ENCODE measurements at places on chromosomes 1 and 21. TPM values are rescaled to one million over a fixed set of nuclear protein-coding genes. Genes with fewer than 3 reads are reported as not detected.

DNA sequence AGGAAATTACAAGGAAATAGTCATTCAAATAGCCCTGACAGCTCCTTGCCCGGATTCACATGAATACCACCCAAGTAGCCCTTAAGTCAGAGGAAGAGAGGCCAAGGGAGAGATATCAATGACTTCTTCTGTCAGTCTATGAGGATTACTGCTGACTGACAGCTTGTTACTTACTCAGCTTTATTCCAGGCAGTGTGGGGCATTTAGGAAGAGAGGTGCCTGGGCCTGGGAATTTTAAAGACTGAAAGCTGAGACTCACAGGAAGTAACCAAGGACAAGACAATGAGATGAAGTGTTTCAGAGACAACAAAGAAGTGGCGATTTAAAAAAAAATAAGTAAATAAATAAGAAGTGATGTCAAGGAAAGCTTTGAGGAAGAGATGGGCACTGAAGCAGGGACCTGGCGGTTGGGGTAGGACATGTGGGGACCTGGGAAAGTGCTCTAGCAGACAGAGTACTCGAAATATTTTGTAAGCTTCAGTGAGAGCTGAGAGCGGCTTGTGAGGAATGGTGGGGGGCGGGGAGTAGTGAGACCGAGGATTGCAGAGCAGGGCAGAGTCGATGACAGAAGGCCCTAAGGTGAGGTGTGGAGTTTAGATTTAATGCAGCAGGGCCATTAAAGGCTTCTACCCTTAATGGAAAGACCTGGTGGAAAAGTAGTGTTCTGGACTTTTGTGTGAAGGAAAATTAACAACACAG, 58.9 kb downstream of the ST3GAL3 start:
- H3K4me3 ChIP-seq: no peak overlapping the region
- peaks cover 84% of the 10 kb centered on the region for H3K4me1 ChIP-seq
- no peaks in the 10 kb centered on the region for H3K36me3 ChIP-seq
- peak; percentile 73 for DNase-seq

DNA sequence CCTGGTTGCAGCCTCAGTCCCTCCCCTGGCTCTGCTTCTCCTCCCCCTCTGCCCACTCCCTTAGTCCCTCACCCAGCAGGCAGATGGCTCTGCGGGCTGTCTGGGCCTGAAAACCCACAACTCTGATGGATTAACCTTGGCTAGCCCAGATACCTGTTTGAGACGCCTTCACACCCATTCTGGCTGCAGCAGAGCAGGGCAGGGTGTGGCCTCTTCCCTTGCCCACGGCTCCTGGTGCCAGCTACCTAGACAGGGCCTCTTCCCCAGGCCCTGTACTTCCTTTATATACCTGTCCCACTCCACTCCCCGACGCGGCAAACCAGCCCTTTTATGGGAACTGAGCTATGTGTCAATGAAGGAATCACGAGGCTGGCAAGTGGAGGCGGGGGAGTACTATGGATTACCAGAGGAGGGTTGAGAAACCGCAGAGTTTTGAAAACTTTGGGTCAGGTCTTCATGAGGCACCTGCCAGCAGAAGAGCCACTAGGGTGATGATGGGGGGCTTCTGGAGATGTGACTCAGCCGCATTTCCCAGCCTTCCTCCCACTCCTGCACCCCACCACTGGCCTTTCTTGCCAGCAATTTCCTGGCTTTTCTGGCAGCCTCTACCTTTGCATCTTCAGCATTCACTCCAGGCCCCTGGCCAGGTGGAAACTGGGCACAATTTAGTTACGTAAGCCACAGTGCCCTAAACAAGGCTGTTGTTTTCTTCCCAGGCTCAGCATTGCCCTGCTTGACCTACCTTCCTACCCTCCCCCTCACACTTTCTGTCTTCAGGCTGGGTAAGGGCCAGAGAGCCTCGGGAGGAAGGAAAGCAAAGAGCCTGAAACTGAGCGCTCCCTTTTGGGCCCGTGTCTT, at the start of gene CHI3L1:
Gene CHI3L1, minus strand, starts transcription at position 259 of the 858 bp plus-strand sequence. Its CDS starts 81 bp downstream, at position 178.
- H3K36me3 ChIP-seq: no peaks in the 10 kb centered on the region
- no peak within 1 kb of the TSS for H3K27ac ChIP-seq
- H3K4me3 ChIP-seq: no peak within 1 kb of the TSS
- no peak for DNase-seq
- H3K27me3 ChIP-seq: no peaks in the 10 kb centered on the region
- no peaks in the 10 kb centered on the region for H3K4me1 ChIP-seq

GRCh38 chr1:204979891-204980649, 62.9 kb upstream of the CNTN2 start:
- no peaks in the 10 kb centered on the region for H3K36me3 ChIP-seq
- no peak overlapping the region for H3K27ac ChIP-seq
- peak; percentile 11 for DNase-seq

DNA sequence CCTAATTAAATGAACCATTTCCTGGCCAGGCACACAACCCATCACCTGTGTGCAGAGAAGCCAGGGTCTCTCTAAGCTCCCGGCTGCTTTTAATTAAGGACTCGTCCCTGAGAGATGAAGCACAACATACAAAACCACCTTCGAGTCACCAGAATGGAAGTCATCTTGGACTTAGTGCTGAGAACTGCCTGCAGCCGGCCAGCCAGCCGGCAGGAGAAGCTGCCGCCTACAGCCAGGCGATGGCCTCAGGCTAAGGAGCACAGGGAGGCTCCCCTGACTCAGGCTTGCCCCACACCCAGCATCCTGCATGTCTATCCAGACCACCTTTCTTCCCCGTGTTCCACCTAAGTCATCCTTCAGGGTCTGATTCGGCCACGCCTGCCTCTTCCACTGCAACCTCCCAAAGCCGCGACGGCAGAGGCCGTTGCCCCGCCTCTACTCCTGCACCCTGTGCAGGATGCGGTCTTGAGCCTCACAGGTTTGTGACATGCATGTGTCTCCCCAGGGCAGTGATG, 83.6 kb downstream of the SLC66A1 start:
- no peak overlapping the region for H3K4me3 ChIP-seq
- no peaks in the 10 kb centered on the region for H3K27me3 ChIP-seq
- H3K36me3 ChIP-seq: no peaks in the 10 kb centered on the region
- DNase-seq: no peak

The TSTD1 gene
- 1.3 TPM for total RNA-seq

The CLEC20A gene
- total RNA-seq: not detected

The TAS1R1 gene
- not detected for total RNA-seq
